Heart right ventricle (tissue), 16 donors: ENCODE measurements at places on chromosomes 1 and 21.
A peak's percentile ranks its signal among the peaks of the same experiment; 100 is the strongest.

- DNase-seq, result no peak
Measured at GRCh38 chr1:3339856-3340255, 114.6 kb upstream of the ARHGEF16 start.

- no peak for DNase-seq
Measured at GRCh38 chr1:33097762-33098161, 16.8 kb downstream of the AZIN2 start.

DNA sequence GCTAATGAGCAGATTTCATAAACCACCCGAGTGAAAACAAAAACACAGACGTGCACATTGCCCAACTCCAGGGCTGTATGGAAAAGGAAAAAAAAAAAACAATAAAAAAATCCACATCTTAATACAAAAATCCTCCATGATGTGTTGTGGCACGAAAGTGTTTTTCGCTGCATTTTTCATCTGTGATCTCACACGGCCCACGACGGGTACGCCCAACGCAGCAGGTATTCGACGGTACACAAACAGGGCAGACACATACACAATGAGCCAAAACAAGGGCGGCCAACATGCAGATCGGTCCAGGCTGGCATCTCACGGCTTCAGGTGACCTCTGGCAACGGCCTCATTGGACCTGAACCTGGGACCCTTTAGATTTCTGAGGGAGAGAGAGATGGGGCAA lies 31.1 kb downstream of the CASZ1 start:
- DNase-seq, result no peak

DNA sequence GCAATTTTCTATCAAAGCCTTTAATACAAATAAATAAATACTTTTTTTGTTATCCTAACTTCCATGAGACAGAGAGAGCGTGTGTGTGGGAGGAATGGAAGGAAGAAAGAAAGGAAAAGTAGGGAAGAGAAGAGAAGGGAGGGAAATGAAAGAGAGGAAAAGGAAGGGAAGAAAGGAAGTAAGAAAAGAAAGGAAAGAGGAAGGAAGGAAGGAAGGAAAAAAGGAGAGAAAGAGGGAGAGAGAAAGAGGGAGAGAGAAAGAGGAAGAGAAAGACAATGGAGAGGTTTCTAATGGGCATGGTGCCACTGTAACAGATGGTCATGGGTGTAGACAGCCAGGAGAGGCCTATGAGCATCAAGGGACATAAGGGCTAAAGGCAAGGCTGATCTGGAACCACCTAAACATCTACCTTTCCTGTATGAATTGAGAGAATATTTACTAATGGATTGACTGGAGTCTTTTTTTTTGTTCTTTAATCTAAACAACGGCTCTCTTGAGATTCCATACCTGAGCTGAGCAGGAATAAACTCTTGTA lies 234.9 kb downstream of the PTPRC start:
- no peak for DNase-seq

GRCh38 chr1:202590975-202591411 lies 119.3 kb downstream of the SYT2 start:
- DNase-seq, result no peak

DNA sequence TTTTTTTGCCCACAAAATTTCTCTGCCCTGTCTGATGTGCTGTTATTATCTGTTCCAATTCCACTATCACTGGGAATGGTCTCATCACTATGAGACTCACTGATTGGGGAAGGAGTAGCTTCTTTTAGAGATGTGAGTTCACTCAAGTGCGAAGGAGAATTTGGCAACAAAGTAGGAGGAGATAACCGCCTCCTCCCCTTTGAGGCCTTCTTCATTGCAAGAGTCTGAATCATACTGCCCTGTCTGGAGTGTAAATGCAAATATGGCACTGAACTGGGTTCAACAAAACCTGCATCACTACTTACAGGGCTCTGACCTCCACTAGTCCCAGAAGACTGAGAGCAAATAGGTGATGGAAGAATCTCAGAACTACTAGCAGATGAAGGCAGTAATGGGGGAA lies 83.4 kb downstream of the ASH1L start:
- no peak for DNase-seq

- DNase-seq, result no peak
Measured at GRCh38 chr1:203663294-203663693, 36.7 kb downstream of the ATP2B4 start.

- DNase-seq, result no peak
Measured at GRCh38 chr1:153392822-153393221, 1.9 kb upstream of the S100A8 start.

DNA sequence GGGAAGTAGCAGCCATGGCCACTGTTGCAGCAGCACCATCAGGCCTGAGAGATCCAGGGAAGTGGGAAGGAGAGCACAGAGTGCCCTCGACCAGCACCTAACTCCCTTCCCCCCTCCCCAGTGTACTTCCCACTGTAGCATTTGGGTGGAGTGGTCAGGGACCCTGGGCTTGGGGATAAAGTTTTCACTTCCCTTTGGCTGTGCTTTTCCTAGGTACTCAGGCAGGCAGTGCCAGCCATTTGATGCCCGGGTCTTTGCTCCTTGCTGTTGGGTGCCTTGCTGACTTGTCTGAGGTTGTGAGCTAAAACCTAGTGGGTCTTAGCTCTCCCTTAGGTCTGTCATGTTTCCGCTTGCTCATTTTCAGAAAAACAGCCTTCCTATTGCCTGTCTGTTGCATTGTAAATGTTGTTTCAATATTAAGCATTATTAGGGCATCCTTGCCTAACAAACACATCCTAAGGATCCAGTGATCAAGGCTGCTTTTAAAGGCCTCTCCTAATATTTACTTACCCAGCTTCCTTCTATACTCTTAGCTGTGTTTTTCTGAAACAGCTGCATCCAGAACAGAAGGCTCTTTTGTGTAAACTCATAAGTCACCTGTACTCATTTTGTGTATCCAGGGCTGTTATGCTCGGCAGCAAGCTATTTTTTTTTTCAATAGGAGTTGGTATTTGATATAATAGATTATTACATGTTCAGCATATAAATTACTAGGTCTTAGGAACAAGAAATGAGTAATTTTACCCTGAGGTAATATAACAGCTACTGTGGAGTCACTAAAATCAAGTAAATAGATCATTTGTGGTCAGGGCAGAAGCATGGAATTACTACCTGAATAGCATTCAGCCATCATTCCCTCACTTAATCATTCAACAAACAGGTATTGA lies 418.6 kb upstream of the PROX1 start:
- no peak for DNase-seq

- DNase-seq, result peak; percentile 16
Measured at GRCh38 chr1:64282351-64282750, 78.9 kb downstream of the UBE2U start.

- no peak for DNase-seq
Measured at GRCh38 chr1:41963636-41964035, 44.9 kb upstream of the HIVEP3 start.

DNA sequence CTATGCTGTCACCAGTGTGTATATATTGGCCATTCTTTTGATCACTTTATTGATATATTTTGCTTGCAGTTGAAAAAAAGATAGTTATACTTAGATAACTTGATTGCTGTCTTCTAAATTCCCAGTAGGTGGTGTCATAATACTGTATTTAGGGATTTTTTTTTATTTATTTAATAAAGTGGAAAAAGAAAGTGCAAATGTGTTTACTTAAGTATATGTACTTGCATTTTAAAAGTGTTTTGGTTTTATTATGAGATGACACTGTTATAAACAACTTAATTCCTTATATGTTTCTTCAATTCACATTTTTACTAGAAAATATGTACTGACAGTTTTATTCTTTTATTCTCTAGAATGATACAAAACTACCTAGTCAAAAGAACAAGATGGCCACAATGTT lies 164.8 kb downstream of the USP25 start:
- DNase-seq, result no peak

GRCh38 chr1:219657186-219657585 lies 44.3 kb upstream of the ZC3H11B start:
- no peak for DNase-seq

DNA sequence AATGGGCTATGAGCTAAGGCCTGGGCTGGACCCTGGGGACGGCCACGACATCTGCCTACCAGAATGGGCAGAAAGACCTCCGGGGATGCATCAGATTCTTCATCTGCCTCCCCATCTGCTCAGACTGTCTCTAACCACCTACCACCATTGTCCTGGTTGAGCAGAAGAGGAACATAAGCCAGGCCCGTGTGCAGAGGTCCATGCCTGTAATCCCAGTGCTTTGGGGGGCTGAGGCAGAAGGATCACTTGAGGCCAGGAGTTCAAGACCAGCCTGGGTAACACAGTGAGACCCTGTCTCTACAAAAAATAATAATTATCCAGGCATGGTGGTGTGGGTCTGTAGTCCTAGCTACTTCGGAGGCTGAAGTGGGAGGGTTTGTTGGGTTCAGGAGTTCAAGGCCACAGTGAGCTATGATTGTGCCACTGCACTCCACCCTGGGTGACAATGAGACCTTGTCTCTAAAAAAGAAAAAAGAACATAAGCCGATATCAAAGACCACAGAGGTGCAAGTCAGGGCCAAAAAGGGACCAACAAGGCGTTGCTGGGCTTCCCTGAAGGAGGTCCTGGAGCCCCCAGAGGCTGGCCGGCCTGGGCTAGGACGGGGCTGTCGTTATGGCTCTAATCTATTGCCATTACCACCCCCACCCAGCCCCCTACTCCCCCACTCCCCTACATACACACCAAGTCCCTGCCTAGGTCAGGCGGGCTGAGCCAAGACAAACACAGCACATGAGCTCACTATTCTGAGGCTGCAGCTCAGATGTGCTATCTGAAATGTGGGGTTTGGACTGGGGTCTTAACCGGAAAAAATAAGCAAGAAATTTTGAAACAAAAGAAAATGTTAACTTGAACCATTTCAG lies 239.2 kb upstream of the RAB4A start:
- no peak for DNase-seq

DNA sequence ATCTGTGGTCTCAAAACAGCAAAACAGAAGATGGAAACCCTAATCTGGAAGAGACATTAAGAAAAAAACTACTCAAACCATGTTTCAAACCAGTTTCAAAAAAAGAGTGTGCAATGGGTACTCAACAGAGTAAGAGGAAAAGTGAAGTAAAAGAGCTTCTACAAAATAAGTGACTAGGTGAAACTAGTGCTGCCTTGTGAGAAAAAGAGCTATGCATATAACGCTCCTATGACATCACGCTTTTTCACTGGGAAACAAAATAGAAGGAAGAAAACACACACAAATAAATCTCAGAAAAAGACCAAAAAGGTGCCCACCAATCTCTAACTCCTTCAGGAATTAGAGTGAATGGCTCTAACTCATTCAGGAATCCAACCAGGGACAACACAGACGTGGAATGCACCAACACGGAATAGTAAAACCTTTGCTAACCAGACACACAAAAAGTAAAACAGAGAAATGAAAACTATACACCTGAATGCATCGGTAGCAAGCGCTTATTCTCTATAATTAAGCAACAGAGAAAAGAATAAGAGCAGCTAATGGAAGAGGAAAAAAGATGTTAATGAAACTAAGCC lies 1.3 kb downstream of the FOXJ3 start:
- no peak for DNase-seq

DNA sequence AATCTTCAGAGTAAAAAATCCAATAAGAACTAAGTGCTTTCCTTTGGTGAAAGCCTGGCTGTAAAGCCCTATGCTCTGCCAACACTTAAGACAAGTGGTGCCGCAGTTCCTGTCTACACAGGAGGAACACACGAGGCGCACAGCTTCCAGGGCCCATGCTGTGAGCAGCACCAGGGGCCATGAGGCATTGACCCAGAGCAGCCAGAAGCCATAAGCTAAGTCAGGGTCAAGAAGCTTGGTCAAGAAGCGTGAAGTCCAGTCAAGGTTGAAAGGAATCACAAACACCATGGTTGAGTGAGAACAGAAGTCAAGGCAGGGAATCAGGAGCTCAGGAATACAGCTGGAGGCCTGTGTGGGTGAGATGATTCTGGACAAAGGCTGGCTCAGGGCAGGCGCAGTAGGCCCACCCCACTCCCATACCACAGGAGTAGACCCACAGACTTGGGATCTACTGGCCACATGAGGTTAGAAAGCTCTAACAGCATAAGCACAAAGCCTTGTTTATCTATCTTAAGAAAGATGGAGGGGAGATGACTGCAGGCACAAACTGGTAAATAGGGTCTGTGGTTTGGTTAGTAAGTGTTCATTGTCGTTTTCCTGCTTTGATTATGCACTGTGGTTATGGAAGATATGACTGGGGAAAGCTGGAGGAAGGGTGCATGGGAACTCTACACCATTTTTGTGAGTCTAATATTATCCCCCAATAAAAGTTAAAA lies 42.9 kb upstream of the RCAN3 start:
- no peak for DNase-seq

GRCh38 chr1:89454845-89455521 lies 69.6 kb upstream of the LRRC8B start:
- DNase-seq, result no peak

DNA sequence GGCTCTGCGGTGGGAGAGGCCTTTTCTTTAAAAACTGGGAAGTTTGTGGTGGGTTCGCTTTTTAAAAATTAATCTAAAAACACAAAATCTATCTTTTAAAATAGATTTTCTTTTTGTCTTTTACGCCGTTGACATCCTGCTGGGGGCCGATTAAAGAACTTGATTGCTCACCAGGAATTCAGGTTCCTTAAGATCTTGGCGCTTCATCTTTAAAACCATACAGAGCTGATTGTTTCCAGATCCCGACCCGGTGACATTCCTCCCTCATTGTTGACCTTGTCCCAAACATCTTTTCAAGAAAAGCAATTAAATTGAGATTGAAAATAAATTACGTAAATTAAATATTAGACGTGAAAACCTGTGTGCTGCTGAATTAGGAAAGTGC lies 546 bp upstream of the ZNF697 start:
- no peak for DNase-seq

DNA sequence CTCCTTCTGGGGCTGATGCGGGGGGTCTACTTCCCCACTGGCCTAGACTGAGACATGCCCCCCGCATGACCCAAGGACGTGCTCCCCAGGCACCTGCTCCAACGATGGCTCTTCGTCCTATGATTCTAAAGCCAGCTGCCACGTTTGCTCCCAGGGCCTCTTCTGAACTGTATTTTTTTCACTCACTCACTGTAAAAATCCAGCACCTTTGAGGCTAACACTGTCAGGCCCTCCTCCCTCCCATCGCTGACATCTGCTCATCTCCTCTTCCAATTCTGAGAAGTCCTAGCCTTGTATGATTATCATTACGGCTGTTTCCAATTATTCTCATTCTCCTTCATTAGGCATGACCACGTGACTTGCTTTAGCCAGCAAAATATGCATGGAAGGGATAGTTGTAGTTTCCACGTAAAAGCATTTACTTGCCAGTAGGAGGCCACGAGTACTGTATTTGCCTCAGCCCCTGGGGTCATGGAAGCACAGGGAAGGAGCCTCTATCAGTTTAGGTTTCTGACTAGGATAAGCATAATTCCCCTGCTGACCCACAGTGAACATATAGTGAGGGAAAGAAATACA lies 19.1 kb upstream of the EDN2 start:
- DNase-seq, result no peak

DNA sequence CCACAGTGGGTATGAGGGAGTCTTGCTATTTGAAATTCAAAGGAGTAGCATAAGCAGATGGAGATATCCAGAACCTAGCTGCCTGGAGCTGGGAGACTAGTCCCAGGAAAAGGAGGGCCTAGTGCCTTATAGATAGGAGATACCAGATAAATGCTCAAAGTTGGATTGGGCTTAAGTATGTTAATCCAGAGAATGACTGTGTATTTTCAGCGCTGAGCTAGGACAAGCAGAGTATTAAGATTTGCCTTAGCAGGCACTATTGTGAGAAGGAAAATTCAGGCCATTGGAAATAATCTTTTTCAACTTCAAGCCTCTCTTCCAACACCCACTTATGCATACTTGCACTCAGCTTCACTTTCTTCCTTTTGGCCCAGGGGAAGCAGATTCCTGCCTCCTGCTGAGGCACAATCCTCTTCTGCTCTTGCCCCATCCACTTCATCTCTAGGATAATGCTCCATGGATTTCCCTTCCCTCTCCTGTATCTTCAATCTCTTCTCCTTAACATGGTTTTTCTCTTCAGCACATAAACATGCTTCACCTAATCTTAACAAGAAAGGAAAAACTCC lies 21.1 kb downstream of the PIK3C2B start:
- no peak for DNase-seq
